ENCODE measurements at places on chromosomes 16 and 17.
A peak's percentile ranks its signal among the peaks of the same experiment; 100 is the strongest.

DNA sequence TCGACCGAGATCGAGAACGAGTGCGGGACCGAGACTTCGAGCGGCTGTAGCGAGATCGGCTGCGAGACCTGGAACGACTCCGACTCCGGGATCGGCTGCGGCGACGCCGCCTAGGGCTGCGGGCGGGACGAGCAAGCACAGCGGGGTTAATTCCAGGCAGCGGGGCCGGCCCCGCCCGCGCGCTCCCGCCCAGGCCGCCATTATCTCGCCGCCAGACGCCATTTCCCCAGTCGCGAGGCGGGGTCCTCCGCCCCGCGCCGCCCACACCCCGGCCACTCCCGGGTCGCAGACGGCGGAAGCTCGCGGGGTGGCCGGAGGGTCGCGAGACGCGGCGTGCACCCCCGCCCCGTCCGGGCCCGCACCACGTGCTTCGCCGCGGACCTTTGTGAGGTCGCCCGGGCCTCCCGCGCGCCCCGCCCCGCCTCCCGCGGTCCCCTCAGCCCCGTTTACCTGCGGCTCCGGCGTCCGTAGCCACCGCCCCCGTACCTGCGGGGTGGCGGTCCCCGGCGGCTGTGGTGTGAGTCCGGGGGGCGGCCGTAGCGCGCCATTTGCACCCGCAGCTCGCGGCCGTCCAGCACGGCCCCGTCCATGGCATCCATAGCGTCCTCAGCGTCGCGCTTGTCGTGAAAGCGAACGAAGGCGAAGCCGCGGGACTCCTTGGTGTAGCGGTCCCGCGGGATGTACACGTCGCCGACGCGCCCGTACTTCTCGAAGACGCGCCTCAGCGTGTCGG lies 616 bp downstream of the SRSF2 start:
- DNase-seq: peak; percentile 50

- DNase-seq: no peak
These were observed 418.1 kb downstream of the SOX9 start for GRCh38 chr17:72538901-72539352.

DNA sequence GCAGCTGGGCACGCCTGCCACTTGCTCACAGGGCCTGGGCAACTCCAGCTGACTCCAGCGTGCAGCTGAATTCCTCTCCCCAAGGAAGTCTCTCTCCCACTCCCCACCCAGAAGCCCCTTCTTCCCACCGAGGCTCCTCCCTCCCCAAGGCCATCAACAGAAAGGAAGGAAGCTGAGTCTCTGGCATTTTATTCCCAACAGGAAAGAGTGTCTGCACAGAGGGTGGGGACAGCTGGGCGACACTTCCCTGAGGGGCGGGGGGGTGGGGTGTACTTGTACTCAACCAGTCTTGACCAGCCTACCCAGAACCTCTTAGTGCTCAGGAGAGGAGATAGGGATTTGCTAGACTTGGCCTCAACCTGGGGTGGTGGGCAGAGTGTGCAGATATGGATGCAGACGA lies at the start of gene EXOC3L1:
Gene EXOC3L1, minus strand, starts transcription at position 96 of the 400 bp plus-strand sequence. CDS start 460 bp downstream, outside the sequence.
- no peak for DNase-seq

DNA sequence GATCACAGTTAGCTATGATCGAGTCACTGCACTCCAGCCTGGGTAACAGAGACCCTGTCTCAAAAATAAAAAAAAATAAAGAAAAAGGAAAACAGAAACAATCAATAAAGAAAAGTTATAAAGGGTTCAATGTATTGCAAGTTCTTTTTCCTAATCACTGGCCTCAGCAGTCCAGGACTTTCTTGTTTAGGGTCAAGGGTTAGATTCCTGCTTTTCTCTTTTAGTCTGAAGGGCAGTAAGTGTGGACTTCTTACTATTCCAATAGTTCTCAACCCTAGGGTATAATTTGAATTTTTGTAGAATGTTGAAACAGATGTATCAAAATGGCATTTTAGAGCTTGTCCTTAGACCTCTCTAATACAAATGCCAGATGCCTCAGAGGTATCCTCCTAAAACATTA lies 27.3 kb downstream of the SMYD4 start:
- DNase-seq: no peak

DNA sequence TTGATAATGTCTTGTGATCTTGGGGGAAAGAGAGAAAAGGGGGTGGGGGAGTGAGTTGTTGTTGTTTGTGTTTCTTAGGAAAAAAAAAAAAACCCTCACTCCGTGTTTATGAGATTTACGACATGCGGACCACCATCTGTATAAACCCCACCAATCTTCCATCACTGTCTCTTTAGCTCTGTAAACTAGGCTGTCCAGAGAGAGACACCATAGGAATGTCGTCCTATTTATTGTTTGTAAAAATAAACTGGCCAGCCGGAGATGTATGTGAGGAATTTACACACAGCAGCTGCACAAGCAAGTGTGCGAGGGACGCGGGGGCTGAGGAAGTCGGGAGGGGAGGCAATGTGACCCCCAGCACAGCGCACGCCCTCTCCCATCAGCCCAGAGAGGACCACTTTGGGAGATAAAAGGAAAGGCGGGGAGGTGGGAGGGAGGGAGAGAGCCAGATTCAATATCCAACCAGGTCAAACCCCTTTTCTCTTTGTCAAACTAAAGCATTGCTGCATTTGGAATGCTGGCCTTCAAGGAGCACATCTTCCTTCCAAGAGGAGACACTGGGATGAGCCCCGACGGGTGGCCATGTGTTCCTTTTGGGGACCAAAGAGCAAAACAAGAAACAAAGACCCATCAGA lies 136.2 kb upstream of the SALL1 start:
- DNase-seq: no peak
